ENCODE measurements at places on chromosomes 2 and 18.

DNA sequence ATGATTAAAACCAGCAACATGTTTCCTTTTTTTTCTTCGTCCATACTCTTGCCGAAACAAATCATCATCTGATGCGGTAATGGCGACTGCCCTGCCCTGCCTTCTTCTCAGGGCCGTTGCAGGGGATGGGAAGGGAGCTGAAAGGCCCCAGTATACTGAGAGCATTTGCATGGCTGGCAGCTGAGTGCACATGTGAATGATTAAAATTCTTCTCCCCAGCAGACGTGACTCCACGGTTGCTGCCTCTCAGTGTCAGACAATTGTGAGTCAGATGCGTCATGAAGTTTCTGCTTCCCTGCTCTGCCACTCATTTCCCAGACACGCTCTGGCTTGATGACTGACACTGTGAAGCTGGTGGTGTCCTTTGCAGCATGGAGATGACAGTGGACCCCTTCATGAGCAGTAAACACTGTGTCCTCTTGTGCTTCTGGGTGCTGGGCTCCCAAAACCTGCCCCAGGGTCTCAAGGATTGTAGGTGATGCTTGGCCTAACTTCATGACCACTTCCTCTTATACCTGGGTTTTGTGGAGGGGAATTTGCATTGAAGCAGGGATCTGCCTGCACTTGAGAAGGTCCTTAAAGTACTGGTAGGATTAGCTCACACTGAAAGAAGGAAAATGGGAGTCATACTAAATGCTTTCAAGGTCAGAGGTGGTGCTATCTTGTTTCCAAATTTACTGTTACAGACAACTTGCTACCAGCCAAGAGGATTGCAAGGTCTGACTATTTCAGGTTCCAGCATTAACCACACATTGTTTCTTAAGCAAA is 222.5 kb upstream of the COPS8 start:
- DNase-seq: peak; percentile 92

GRCh38 chr2:231037731-231038482 is 584 bp downstream of the C2orf72 start:
- no peak for DNase-seq

- no peak for DNase-seq
These were observed 283.6 kb upstream of the TRIB2 start for GRCh38 chr2:12432985-12433625.

- no peak for DNase-seq
These were observed 135.0 kb upstream of the ARL4C start for GRCh38 chr2:234631646-234632514.

DNA sequence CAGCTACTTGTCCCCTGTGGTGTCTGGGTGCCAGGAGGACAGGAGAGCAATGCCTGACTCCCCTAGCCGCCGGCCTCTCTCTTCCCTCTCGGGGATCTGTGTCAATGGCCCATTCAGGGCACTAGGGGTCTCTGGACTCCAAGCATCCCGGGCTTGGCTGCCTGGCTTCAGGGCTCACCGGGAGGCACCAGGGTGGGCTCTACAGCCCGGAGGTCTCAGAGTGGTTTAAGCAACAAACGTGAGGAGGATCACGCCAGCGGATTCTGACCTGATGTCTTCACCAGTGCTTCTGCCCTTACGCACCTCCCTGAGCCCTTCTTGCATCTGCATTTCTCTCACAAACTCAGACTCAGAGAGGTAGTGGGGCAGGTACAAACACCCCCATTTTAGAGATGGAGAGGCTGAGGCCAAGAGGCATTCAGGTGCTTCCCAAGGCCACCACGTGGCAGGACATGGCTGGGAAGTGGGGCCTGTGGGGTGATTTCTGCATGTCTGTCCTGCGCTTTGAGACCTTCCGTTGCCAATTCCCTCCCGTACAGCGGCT is 243.0 kb downstream of the CELF4 start:
- DNase-seq: no peak

DNA sequence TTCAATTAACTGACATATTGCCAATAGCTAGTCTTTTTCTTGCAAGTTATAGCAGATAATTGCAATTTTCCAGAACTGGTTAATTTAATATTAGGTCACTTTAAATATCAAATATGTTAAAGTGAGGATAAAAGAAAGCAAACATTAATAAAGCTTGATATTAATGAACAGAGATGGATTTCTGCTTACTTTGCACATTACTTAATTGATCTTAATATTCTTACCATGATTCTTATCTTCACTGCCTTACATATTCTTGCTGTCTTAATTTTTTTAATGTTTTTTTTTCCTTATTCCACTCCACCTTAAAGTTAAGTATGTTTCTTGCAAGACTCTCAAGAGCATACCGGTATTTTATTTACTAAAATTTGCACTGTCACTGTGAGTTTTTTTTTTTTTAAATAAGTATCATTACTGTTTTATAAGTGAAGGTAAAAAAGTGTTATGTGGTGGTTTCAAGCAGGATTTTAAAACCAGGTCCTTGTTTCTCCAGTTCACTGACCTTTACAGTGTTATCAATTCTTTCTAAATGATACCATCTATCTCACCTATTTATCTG is 33.9 kb downstream of the PPP3R1 start:
- DNase-seq: no peak

All from skin of body (tissue), 3 donors.